ENCODE measurements at places on chromosomes 6 and 20.

GRCh38 chr6:125781314-125781868 is 9.4 kb upstream of the NCOA7 start:
- peak; percentile 29 for DNase-seq

- DNase-seq: no peak
These were observed 83.2 kb upstream of the TAB2 start for GRCh38 chr6:149234051-149234962.

- no peak for DNase-seq
These were observed 9.2 kb downstream of the FOXS1 start for GRCh38 chr20:31835977-31836852.

DNA sequence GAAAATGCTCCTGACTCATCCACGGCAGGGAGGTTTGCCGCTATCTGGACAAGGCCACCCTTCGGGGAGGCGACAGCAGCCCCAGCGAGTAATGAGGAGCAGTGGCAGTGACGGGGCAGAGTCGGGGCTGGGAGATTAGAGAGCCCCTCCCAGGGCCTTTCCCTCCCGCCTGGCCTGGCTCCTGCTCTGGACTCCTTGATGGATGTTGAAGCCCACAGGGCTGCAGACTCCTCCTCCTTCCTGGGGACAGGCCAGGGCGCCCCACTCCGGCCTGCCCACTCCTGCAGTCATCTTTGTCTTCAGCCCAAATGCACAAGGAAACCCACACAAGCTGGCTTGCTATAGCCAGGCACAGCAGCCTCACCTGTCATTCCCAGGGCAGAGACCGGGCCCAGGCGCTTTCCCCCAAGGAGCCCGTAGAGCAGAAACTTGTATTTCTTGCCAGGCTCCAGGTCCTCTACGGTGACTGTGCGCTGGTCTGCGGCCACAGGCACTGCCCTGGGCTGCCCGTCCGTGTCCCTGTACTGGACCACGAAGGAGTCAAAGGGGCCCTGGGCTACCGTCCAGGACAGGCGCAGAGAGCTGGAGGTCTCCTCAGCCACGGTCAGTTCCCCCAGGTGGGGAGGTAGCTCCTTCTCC is 7.7 kb downstream of the CYP21A2 start:
- DNase-seq: no peak

- no peak for DNase-seq
These were observed 49.9 kb downstream of the CDH4 start for GRCh38 chr20:61301711-61302525.

DNA sequence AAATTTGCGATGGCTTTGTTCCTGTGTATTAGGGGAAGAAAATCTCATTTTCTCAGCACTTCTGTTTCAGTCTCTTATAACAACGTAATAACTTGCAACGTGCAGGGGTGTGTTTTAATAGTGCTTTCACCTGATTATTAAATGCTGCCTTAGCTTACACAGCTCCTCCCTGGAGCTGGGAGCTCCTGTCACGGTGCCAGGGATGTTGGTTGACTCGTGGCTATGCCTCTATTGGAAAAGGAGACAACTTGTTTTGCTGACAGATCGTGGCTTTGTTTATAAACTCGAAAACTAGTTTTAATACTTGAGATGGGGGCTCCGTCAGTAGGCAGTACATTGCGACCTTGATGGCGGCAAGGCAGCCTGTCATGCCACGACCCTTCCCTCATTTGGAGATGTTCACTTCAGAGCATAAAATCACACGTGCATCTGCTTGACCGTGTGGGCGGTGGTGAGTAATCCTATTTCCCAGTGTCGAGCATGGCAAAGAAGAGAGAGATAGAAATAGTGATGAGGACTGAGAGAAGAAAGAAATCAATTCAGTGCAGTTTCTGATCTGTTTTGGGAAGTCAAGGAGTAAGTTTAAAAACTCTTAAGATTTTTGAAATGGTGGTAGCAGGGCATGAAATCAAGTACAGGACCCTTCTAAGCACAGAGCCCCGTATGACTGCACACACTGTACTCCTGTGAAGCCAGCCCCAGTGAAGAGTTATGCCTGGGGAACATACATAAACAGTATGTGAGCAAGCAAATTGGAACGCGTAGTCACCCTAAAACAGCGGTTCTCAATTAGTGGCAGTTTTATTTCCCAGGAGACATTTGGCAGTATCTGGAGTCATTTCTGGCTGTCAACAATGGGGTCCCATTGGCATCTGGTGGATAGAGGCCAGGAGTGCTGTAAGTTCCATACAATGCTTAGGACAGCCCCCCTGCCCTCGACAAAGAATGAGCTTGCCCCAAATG is 147.2 kb downstream of the DOK5 start:
- DNase-seq: no peak

DNA sequence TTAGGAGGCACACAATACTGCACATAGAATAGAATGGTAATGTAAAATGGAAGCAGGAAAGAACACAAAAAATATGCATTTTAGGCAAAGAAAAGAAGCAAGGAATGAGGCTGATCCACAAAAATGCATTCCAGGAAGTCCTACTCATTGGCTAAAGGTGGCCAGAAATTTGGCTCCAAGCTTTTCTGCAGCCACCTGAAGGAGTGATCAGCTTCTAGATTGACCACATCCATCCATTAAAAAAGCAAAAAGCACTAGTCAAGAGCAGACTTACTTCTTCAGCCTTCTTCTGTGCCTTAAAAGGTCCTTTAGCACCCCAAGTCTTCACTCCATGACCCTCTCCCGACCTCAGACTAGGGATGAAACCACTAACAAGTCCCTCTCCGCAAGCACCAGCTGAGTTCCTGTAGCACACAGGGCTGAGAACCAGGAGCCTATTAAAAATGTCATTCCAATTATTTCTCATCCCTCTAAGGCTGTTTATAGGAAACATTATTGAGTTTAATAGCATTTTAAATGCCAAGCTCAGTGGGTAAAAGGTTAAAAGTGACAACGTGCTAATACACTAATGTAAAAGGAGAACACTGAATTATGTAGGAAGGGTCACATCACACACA is 36.5 kb downstream of the TRAM2 start:
- DNase-seq: no peak

- DNase-seq: no peak
These were observed 35.2 kb downstream of the JPH2 start for GRCh38 chr20:44151621-44152416.

GRCh38 chr6:137975188-137975940 is 108.3 kb downstream of the TNFAIP3 start:
- no peak for DNase-seq

GRCh38 chr20:37414224-37415035 is 68.5 kb downstream of the SRC start:
- DNase-seq: no peak

DNA sequence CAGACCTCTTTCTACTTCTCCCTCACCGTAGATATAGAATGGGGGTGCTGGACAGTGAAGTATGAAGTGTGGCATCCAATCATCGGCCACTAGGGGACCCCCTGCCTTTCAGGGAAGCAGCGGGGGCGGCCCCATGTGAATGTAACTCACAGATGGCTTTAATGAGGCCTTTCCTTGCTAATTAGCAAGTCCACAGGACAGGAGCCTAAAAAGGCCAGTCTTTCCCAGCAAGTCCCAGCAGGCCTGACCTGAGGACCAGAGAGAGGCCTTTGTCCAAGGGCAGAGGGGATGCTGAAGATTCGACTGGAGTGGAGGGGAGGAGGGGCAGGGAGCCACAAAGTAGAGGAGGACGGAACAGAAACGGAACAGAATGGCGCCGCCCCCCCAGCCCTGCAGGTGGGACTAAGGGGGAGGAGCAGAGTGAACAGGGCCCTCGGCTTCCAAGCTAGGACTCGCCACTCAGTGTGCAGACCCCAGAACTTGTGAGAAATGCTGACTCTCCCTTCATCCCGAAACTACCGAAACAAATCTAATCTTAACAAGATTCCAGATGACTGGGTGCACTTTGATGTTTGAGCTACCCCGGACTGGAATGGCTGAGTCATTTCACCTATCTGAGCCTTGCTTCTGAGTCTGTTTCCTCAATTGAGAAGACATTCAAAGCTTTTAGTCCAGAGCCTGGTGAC is 5.8 kb downstream of the C6orf132 start:
- peak; percentile 82 for DNase-seq

DNA sequence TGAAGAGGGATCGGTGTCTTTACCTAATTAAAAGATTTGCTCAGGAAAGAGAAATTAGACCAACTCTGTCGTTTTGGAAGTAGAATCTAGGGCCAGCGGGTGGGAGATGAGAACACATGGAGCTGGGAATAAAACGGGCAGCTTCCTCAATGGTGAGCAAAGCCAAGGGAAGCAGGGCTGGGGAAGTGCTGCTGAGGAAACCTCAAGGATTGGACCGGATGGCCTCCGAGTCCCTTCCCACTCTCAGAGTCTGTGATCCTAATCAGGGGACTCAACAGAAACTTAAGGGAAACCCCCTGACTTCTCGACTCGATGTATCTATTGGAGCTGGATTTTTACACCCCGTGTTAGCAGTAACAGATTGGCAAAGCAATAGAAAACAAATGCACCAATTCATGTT is 10.8 kb downstream of the GCNT2 start:
- DNase-seq: no peak

DNA sequence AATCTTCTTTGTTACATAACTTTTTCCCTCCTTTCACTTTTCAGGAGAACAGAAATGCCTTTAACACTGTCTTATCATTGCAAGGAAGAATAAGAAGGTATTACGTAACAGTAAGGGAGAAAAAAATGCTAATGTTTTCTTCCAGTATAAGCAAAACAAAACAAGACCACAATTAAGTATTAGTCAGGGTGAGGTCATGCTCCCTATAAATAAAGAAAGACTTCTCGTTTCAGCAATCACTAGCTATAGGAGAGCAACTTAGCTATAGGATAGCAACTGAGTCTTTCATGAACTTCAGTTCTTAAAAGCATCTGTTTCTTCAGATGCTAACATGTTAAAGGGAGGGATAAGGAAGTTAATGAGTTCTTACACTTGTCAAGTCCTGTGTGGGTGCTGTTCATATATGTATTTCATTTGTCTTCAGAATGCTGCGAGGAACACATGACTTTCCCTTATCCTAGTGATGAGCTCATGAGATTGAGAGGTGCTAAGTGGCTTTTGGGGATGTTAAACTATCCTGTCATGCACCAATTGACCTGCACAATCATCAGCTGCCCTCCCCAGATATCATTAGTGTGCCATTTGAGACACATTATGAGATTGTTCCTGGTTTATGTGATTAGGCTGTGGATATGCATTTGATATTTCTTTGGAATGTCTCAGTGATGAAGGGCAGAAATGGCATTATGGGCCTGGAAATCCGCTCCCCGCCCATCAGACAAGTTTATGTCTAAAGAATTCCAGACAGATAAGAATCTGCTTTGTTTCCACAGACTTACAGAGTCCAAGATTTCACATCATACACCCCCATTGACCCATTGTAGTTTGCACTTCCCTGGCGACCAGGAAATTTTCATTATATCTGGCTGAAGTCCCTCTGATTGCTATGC is 37.5 kb downstream of the LAMA4 start:
- DNase-seq: peak; percentile 74
